ENCODE measurements at places on chromosomes 3 and 15.

- no peak for DNase-seq
Observed at GRCh38 chr15:58284293-58284692, 146.1 kb downstream of the AQP9 start.

- no peak for DNase-seq
Observed at GRCh38 chr3:58487140-58487886, 4.6 kb upstream of the KCTD6 start.

DNA sequence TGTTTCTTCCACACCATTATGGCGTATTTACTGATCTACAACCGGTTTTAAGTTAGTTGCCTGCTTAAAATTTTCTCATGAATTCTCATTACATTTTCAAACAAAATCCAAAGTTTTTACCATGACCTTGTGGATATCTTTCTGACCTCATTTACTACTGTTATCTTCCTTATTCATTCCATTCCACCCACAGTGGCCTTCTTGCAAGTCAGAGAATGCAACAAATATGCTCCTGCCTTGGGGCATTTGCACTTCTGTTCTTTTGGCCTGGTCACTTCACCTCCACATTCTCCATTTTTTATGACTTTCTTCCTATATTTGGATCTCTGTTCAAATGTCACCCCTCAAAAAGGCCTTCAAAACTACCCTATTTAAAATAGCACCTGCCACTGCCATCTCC, 8.8 kb upstream of the SLC15A2 start:
- no peak for DNase-seq

DNA sequence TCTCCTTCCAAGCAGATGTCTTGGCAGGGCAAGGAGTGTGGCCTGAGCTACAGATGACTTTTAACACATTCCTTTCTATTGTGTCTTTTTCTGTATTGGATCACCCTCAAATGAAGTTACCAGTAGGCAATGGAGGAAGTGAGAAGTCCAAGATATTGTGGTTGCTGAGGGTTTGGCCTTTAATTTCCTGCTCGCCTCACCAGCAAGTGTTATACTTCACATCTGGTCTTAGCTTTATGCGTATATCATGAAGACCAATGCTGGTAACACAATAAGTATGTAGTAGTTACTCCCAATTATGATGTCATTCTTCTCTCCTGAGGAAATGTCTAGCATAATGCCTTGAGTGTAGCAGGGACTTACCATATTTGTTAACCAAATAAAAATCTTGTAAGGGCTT, 179.9 kb downstream of the ZIC1 start:
- no peak for DNase-seq

GRCh38 chr3:182617500-182617899, 175.8 kb upstream of the ATP11B start:
- DNase-seq: peak; percentile 9
